ENCODE measurements at places on chromosomes 11 and 22. TPM values are rescaled to one million over a fixed set of nuclear protein-coding genes. Genes with fewer than 3 reads are reported as not detected.

The C11orf65 gene
- total RNA-seq = 0.63 TPM

The PACS1 gene
- 97.8 TPM for total RNA-seq

- H3K36me3 ChIP-seq = no peaks in the 10 kb centered on the region
- H3K4me1 ChIP-seq = no peaks in the 10 kb centered on the region
- H3K27ac ChIP-seq = no peak overlapping the region
- peaks cover 15% of the 10 kb centered on the region for H3K27me3 ChIP-seq
- peak; percentile 53 for DNase-seq
These were observed 1466.0 kb downstream of the TBC1D22A start for GRCh38 chr22:48228468-48228867.

GRCh38 chr11:121741761-121742361, 289.1 kb upstream of the SORL1-AS1 start:
- H3K4me1 ChIP-seq = peaks cover 35% of the 10 kb centered on the region
- H3K4me3 ChIP-seq = peak overlapping the region; percentile 25
- H3K27ac ChIP-seq = peak overlapping the region; percentile 81
- H3K27me3 ChIP-seq = no peaks in the 10 kb centered on the region
- DNase-seq = peak; percentile 94

The RANBP1 gene
- 116 TPM for total RNA-seq

Measured in esophagus muscularis mucosa (tissue), 4 donors.